ENCODE measurements at places on chromosomes 3 and 15. TPM values are rescaled to one million over a fixed set of nuclear protein-coding genes. Genes with fewer than 3 reads are reported as not detected.
A peak's percentile ranks its signal among the peaks of the same experiment; 100 is the strongest.

- DNase-seq = no peak
Measured at GRCh38 chr3:155648013-155648591, 96.8 kb downstream of the PLCH1 start.

DNA sequence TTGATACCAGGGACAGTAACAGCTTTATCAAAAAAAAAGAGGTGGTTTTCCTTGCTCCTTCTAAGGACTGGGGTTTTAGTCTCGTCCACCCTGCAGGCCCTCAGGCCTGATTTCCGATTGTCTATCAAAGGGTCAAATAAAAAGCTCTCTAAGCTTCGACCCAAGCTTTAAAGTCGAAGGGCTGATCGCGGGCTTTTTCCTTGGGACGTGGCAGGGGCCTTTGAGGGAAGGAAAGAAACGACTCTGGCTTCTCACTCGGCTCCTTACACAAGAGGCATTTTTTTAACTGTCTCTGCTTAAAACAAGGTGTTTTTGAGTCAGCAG, 354 bp upstream of the KLHL24 start:
- no peak for DNase-seq

GRCh38 chr3:11989383-11990038, 14.7 kb upstream of the SYN2 start:
- no peak for DNase-seq

- DNase-seq = no peak
Measured at GRCh38 chr15:41659190-41659589, 1.0 kb upstream of the MGA start.

DNA sequence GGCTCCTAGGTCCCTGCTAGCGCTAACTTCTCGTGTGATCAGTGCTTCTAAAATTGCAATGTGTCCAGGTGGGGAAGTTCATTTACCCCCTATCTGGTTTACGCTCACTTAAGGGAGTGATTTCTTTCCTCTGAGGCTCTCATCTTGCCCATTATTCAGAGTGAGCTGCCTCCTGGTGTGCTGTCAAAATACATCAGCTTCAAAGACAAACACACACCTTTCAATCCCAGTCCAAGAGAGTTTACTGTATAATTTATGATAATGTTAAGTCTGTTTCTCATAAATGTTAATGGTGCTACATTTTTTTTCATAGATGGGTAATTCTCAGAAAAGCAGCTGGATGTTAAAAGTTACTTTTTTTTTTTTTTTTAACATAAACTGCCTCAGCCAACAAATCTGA, 112.3 kb downstream of the RORA start:
- DNase-seq = no peak

GRCh38 chr3:12663401-12663935, 449 bp downstream of the RAF1 start:
- DNase-seq = peak; percentile 48

- no peak for DNase-seq
Measured at GRCh38 chr3:97871186-97871585, 49.4 kb downstream of the CRYBG3 start.

- no peak for DNase-seq
Measured at GRCh38 chr3:97125902-97126499, 311.6 kb downstream of the EPHA6 start.

GRCh38 chr3:33453331-33453761, 13.1 kb upstream of the UBP1 start:
- DNase-seq = no peak

DNA sequence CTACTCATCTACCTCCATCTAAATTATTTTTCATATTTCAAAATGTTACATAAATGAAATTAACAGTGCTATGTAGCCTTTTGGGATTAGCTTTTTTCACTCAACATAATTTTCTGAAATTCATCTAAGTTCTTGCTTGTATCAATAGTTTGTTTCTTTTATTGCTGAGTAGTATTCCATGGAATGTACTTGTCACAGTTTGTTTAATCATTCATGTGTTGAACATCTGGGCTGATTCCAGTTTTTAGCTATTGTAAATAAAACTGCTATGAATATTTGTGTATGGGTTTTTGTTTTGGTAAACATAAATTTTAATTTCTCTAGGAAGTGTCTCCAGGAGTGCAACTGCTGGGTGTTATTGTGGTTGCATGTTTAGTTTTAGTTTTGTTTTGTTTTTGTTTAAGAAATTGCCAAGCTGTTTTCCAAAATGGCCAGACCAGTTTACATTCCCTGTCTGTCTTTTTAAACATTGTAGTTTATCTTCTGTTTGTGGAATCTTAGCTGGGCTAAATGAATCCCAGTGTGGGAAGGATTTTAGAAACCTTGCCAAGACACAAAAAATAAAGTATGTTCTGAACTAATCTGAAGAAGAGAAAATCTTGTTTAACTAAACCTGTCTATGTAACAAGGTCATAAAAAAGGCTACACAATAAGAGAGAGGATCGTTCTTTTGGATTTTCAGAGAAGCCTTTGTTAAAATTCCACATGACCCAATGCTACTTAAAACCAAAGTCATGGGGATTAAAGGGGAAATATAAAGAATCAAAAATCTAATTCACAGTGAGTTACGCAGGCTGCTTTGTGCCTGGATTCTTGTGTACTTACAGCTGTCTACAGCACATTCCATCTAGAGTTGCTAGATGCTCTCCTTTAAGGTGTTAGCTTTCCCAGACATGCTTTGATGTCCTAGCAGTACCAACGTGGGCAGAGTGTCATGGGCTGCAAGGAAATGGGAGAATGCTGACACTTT, 129.2 kb upstream of the SUCLG2 start:
- DNase-seq = no peak

DNA sequence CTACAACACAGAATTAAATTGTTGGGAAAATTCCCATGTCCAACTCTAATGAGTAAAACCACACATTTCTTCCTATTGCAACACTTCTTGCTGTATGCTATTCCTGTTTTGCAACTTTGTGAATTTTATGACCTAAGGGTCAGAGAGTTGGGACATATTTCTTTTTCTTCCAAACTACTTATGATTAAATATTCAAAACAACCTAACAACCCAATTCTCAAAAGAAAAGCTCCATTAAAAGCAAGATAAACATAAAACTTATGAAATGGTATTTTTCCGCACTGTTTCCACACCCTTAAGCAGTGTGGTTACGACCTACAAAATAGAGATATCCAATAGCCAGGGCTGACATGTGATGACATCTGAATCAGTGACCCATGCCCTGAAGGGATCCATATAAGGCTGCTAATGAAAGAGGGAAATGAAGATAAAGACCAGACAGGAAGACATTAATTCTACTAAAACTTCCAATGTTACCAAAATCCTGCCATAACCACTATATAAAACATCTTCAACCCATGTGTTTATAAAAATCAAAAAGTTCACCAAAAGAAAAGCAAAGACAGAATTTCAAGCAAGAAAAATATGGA, 45.6 kb downstream of the DMXL2 start:
- no peak for DNase-seq

DNA sequence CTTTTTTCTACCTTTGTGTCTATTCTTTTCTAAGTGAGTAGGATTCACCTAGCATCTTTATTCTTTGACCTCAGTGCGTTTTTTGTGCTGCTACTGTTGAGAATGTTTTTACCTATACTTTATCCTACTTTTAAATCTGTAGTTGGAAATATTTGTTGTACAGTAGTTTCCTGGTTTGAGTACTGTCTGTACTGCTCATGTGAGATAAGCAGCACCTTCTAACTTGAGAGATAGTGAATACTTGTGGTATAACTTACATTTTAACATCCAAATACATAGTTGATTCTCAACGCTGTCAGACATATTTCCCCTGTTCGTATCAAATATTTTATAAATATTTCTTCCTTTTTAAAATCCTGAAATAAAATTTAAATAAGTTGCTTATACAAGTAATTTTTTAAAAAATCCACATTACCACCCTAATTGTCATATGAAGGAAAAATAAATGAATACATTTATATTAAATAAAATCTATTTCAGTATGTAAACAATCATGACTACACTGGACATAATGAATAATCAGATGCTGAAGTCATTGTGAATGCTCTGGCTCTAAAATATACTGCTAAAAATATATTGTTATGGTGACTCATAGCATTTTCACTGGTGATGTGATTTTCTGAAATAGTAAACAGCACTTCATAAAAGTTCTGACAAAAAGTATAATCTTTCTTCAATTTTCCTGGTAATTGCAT, 17.4 kb downstream of the ATP11B start:
- DNase-seq = no peak

DNA sequence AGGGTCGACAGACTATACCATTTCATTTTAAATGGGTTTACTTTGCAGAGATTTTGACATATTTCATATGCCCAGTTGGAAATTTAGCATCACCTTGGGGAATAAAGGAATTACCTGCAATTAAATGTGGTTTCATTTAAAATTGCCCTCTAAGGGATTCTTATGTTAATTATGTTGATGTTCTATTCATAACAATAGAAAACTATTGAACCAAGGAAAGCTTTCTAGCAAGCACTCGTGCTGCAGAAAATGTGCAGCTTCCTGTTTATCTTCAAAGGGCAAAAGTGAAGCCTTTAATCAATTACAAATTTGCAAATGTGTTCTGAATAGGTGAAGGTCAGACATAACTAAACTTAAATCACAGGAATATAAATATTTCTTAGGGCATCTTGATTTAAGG, 352.1 kb downstream of the CHST2 start:
- DNase-seq = no peak

- DNase-seq = no peak
Measured at GRCh38 chr15:63351170-63351569, 30.5 kb downstream of the CA12 start.

GRCh38 chr3:41111011-41111410, 88.3 kb upstream of the CTNNB1 start:
- DNase-seq = no peak

- peak; percentile 70 for DNase-seq
Measured at GRCh38 chr3:21672303-21672702, 78.7 kb downstream of the ZNF385D start.

DNA sequence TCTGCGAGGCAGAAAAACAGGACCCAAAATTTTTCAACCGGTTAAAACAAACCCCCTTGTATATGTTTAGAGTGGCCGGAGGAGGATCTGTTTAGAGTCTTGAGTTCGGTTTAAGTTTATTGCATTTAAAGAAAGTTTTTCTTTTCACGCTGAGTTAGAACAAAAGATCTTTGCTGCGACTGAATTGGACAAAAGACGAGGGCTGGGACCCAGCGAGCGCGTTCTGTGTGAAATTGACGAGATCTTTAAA, 9.8 kb downstream of the NR2F2 start:
- DNase-seq = no peak

- DNase-seq = no peak
Measured at GRCh38 chr3:78994174-78995027, 773.4 kb downstream of the ROBO1 start.

The SMAD6 gene
- 34.3 TPM for total RNA-seq

The TMC3 gene
- total RNA-seq = not detected

The ARPIN gene
- 4.0 TPM for total RNA-seq

The FGD5 gene
- total RNA-seq = 0.40 TPM

The SPATA12 gene
- total RNA-seq = not detected

The GOLGA8J gene
- 0.07 TPM for total RNA-seq

The ITIH4 gene
- total RNA-seq = not detected

The CCR9 gene
- total RNA-seq = not detected

The LCTL gene
- 0.43 TPM for total RNA-seq

The SRPRB gene
- total RNA-seq = 173 TPM

The HDC gene
- total RNA-seq = not detected

The GHRL gene
- total RNA-seq = not detected

The CDC25A gene
- total RNA-seq = 25.3 TPM
